ENCODE measurements at places on chromosomes 3 and 15.

- DNase-seq: no peak
These were observed 892.2 kb downstream of the SI start for GRCh38 chr3:164186095-164186494.

GRCh38 chr3:6697722-6698121 is 163.2 kb upstream of the GRM7 start:
- no peak for DNase-seq

DNA sequence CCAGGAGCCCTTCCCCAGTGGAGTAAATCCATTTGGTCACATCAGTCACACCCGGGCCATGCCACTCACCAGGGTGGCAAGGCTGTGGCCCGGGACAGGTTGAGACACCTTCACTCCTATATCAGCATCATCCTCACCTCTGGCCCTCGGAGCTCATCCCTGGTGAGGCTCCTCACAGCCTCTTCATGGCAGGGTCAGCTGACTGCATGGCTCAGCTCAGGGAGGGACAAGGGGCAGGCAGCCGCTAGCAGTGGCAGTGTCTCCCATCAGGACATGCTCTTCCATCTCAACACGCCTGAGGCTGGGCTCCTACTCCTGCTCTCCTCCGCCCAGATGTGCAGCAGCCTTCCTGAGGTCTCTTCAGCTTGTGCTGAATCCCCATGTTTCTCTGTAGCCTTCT is 26.4 kb upstream of the PARL start:
- DNase-seq: no peak

DNA sequence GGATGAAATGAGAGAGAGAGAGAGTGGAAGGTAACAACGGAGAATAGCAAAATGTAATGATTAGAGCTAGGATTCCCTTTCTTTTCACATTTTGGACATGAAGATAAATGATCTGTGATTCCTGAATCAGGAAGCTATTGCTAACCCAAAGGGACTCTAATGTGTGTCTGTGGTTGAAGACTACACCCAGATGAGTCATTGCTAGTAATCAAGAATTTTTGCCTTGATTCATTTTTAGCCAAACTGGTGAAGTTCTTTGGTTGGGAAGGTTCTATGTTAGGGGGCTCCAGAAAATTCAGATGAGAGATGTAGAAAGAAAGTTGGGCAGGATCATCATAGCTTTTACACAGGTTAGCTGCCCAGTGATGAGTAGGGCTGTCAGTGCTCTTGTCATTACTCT is 116.4 kb downstream of the DUT start:
- DNase-seq: no peak

- no peak for DNase-seq
These were observed 20.8 kb upstream of the SEMA3F start for GRCh38 chr3:50134367-50134766.

GRCh38 chr3:141942006-141942405 is 65.6 kb downstream of the ATP1B3 start:
- no peak for DNase-seq

DNA sequence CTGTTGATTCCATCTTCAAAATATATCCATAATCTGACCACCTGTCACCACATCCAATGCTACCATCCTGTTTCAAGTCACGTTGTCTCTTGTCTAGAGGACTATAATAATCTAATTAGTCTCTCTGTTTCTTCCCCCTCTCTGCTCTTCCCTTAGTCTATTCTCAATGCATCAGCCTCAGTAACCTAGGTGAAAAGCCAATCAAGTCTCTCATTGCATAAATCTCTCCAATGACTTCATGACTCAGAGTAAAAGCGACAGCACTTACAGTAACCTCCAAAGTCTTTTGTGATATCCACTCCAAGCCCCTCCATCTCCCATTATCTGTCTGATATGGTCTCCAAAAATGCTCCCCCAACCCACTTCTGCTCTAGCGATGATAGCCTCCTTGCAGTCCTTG is 7.2 kb downstream of the UBA3 start:
- DNase-seq: no peak

GRCh38 chr3:32510075-32510724 is 7.5 kb upstream of the CMTM6 start:
- DNase-seq: peak; percentile 79

All from activated CD8-positive, alpha-beta memory T cell treated with anti-CD3 and anti-CD28 coated beads, Interleukin-2, amount 10 ng/mL, durations not matched to agents 7 days and 5 days (primary cell).